ENCODE measurements at places on chromosomes 6 and 20.
A peak's percentile ranks its signal among the peaks of the same experiment; 100 is the strongest.

- DNase-seq: no peak
Measured at GRCh38 chr6:110328259-110328658, 29.9 kb downstream of the METTL24 start.

DNA sequence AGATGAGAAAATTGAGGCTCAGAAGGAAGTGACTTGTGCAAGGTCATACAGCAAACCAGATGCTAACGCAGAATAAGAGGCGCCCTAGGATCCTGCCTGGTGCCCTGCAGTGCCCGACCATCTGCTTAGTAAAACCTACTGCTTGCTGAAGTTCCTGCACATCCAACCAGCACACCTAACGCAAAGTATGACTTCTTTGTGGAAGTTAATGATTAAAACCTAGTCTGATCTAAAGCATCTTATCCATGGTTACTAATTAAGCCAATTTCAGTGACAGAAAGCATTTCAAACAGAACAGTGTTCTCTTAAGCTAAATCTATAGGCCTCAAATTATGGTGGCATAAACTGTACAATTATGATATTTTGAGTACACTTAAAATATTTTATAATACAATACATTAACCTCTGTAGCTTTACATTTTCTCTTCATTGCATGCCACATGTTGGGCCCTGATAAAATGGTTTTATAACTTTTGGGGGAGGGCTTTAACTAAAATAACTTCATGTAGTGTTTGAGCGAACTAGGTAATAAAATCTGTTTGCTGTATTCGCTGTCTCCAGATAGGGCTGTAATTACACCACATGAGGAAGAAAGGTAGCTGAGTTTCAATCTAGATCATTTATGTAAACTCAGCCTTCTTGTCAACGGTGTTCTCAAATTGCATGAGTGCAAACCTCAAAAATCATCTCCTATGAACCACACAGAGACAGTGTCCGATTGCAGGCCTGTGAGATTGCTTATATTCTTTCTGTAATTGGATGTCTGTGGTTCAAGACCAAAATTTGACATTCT lies 37.5 kb upstream of the BEND3 start:
- no peak for DNase-seq

DNA sequence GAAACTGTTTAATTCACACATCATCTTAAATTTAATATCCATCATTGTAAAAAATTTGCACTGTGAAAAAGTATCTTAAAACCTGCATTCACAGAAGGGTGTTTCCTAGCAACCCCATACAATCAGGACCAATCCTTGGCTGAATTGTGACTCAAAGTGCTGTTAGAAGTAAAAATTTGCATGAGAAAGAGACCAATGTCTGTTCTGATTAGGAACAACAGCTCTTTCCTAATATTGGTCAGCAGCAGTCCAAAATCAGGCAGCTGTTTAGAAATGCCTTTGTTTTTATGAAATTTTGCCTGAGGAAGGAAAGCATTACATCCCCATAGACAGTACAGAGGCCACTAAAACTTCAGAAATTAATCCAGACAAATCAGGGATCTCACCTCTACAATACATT lies 987.0 kb downstream of the HACE1 start:
- no peak for DNase-seq

DNA sequence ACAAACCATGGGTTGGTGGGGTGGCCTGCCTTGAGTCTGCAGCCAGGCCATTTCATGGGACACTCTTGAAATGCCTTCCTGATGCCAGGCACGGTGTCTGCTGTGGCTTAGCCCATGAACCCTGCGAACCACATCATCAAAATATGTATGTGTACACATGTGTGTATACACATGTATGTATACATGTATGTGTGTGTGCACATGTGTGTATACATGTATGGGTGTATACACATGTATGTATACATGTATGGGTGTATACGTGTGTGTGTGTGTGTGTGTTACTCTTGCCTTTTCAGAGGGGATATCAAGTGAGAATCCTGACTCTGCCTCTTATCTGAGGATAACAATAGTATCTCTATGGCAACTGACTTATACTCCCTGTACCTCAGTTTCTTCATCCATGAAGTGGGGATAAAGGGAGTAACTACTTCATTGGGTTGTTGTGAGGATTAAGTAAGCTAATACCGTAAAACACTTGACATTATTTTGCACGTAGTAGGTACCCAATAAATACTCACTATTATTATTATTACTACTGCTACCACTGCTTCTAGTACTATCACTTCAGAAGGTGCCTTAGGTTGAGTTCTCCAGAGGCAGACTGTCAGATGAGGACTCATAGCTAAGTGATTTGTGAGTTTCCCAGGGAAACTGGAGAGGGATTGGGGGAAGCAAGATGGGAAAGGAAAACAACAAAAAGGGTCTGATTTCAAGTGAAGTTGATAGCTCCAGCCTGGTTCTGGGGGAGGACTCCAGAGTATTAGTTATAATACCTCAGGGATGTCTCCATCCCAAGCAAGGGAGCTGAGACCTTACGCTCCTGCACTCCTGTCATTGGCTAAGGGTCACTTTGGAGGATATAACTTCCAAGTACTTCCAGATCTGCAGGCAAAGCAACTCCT lies 110.5 kb downstream of the VEGFA start:
- no peak for DNase-seq

GRCh38 chr20:19588732-19589131 lies 169.3 kb upstream of the RIN2 start:
- DNase-seq: no peak

DNA sequence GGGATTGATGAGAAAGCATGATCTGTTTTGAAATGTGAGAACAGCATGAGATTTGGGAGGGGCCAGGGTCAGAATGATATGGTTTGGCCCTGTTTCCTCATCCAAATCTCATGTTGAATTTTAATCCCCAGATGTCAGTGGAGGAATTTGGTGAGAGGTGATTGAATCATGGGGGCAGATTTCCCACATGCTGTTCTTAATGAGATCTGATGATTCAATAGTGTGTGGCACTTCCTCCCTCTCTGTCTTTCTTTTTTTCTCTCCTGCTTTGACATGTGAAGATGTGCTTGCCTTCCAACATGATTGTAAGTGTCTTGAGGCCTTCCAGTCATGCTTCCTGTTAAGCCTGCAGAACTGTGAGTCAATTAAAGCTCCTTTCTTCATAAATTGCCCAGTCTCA lies 1060.3 kb upstream of the CITED2 start:
- no peak for DNase-seq

DNA sequence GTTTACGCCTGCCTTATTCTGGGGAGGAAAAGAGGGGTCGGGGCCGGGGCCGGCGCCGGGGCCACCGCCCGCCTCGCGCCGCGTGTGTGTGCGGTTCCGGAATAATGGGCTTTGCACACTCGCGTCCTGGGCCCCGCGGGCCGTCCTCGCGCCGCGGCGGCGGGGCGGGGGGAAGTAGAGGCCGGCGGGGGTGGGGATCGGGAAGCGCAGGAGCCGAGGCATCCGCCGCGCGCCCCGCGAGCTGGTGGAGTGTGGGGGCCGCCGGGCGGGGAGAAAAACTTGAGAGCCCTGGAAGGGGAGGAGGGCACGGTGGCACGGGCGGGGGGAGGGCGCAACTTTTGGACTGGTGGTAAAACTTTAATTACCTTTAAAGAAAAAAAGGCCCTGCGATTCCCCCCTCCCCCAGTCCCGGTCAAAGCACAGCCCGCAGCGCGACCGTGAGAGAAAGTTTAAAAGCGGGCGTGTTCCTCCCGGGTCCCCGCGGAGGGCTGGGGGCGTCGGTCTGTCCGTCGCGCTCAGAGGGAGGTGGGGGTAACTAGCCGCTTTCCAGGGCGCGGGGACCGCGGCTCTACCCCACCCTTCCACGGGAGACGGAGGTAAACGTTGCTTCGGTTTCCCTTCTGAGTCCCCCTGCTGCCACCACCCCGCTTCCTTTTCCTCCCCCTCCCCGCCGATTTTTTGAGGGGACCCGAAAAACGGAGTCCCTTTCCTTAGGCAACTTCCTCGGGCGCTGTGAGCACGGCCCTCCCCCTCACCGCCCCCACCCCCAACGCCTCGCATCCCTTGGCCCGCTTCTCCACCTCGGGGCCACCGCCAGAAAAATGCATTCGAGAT lies 1.9 kb downstream of the L3MBTL3 start:
- no peak for DNase-seq

- no peak for DNase-seq
Measured at GRCh38 chr6:15359335-15359862, 113.5 kb downstream of the JARID2 start.

- DNase-seq: no peak
Measured at GRCh38 chr6:139533573-139534471, 159.4 kb upstream of the CITED2 start.

DNA sequence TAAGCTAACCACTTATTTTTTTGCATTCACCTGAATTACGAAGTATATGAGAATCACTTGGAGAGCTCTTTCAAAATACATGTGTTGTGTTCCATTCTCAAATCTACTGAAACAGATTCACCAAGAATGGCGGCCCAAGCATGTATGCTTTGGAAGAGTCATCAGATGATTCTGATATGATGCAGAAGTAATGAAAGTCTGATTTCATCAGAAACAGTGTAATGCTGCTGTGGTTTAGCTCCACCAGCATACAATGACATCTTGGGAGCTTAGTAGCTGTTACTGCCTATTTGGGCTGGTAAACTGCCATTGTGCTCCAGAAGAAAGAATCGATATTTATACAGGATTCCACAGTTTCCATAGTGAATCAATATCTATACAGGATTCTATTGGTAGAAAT lies 52.9 kb downstream of the UBR2 start:
- no peak for DNase-seq

GRCh38 chr6:38517005-38517404 lies 122.7 kb downstream of the BTBD9 start:
- no peak for DNase-seq

GRCh38 chr6:149044528-149044927 lies 273.0 kb upstream of the TAB2 start:
- DNase-seq: no peak

GRCh38 chr6:5172041-5172653 lies 87.0 kb downstream of the PPP1R3G start:
- no peak for DNase-seq

- no peak for DNase-seq
Measured at GRCh38 chr6:99091985-99092384, 144.2 kb upstream of the FBXL4 start.

DNA sequence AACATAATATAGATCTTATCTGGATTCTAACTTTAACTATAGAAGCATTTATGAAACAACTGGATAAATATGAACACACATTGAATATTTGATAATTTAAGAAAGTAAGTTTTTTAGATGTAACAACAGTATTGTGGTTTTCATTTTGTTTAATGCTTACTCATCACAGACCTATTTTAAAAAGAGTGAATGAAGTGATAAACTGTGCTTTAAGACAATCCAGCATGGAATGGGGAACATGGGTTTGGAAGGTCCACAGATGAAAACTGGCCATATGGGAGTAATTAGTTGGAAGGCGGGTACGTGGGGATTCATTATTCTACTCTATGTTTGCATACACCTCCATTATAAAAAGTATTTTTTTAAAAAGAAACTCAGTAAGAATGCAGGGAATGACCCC lies 21.2 kb downstream of the EPB41L2 start:
- DNase-seq: no peak

- no peak for DNase-seq
Measured at GRCh38 chr6:168371185-168371584, 51.6 kb upstream of the DACT2 start.

- no peak for DNase-seq
Measured at GRCh38 chr20:30286157-30286556, 971.3 kb upstream of the DEFB115 start.

- no peak for DNase-seq
Measured at GRCh38 chr6:167828325-167828956, 1.7 kb downstream of the AFDN start.

GRCh38 chr6:45212976-45213375 lies 115.2 kb upstream of the RUNX2 start:
- no peak for DNase-seq

GRCh38 chr6:56842686-56843475 lies 112.0 kb upstream of the BEND6 start:
- peak; percentile 66 for DNase-seq

- DNase-seq: no peak
Measured at GRCh38 chr6:12081771-12082170, 69.7 kb downstream of the HIVEP1 start.

DNA sequence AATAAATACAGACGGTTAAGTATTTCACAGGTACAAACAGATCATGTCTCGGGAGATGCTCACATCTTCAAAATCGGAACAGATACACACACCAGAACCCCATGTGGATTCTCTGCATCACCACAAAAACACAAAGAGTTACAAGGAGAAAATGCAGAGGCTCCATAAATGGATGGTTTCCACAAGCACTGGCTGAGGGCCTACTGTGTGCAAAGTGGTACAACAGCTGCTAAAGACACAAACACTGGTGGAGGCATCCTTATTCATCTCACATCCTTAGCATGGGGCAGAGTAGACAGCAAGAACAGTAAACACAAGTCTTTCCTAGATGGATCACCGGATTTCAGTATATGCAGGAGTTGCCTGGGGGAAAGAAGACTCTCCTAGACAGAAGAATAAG lies 88.8 kb downstream of the DTNBP1 start:
- no peak for DNase-seq

DNA sequence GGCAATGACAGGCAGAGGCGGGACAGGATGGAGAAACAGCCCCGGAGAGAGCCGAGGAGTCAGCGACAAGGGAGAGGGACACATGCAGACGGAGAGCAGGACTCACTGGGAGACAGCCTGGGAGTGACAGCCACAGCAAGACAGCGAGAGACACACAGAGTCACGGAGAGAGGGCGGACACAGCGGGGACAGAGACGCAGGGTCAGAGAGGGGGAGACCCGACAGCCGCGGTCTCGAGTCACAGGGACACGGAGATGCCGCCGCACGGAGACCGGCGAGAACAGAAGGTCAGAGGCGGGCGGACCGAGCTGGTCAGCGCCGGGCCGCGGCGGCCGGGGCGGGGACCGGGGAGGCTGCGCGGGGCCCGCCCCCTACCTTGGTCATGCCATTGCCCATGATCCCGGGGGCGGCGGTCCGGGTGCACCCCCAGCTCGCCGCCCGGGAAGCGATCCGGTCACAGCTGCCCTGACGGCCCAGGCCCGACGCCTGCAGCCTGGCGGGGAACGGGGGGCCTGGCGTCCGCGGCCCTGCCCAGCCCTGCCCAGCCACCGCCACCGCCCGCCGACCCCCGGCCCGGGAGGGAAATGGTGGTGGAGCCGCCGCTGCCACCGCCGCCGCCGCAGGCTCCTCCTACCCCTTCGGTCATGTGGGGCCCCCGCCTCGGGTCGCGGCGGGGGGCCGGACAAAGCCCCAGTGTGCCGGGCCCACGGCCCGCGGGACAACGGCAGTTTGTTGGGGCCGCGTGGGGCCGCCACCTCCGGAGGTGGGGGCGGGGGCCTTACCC lies at the start of the genes DUSP15 and TTLL9:
Gene DUSP15 (minus strand): TSS at position 586 of the 784 bp plus-strand sequence. CDS start 190 bp downstream, at position 396.
Gene TTLL9 (plus strand): TSS at position 693 of the 784 bp plus-strand sequence. CDS start 493 bp downstream, outside the sequence.
- peak; percentile 33 for DNase-seq

All from amygdala (tissue), 56 donors.